ENCODE measurements at places on chromosomes 3 and 15.
A peak's percentile ranks its signal among the peaks of the same experiment; 100 is the strongest.

DNA sequence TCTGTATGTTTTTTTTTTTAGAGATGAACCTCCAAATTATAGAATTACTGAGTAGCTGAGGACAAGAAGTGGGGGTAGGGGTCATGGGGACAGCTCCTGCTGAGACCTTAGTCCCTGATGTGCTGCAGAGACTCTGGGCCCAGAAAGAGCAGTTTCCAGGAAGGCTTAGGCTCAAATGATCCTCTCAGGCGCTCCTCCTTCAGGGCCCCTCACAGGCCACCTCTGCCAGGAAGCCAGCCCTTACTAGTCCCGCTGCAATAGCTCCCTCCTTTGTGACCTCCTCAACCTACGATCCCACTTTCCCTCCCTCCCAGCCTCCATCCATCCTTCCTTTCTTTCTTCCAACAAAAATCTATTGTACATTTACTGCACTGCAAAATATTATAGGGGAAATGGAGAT, 24.6 kb downstream of the SLC28A1 start:
- no peak for DNase-seq

GRCh38 chr3:19967812-19968211, 20.9 kb downstream of the RAB5A start:
- no peak for DNase-seq

DNA sequence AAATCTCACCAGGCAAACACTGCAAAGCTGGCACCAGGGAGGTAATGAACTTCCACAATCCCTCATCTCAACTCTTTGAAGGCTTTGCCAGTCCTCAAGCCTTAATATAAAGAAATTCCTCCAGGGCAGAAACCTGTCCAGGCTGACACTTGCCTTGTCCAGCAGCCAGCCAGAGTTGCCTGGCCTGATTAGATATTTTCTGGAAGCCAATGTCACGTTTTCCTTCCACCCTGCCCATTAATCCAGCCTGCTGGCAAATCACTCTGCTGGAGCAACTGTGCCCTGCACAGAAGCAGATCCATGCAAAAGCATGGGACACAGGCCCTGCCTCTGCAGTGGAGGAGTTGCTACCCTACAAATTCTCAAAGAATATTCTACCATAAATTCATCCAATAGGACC, 56.5 kb downstream of the HEG1 start:
- DNase-seq: no peak

DNA sequence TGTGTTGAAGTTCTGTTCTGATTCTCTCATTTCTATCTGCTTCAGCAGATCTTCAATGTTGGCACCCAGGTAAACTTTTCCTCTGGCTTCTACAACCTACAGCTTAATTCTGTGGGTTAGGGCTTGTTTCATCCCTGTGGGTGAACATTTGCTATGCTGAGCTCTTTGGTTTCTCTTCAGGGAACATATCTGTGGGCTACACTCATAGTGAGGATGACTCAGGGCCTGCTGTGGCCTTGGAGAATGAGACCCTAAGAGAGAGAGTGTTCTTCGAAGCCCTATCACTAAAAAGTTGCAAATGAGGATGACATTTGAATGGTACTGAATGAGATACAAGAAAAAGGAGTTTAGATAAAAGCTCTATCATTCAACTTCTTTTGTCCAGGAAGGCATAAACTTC, 346.2 kb upstream of the CBLB start:
- DNase-seq: no peak

DNA sequence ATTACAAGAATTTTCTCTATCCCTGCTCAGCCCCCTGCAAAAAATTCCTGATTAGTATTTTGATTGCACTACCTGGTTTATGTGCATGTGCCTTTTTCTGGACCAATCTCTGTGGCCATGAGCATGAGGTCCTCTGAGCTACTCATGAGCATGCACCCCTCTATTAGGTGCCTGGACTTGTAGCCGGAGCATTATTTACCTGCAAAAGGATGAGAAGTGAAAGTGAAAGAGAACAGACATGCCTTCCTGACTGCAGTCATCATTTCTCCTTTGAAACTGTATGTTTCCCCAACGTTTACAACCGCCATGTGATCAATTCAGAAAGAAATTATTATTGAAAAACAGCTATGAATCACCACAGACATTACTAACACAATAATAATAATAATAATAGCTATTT, 1008.8 kb downstream of the ROBO2 start:
- DNase-seq: no peak

GRCh38 chr3:170749765-170750477, 120.1 kb downstream of the RPL22L1 start:
- DNase-seq: no peak

- no peak for DNase-seq
Measured at GRCh38 chr3:9311228-9311627, 51.6 kb upstream of the THUMPD3 start.

DNA sequence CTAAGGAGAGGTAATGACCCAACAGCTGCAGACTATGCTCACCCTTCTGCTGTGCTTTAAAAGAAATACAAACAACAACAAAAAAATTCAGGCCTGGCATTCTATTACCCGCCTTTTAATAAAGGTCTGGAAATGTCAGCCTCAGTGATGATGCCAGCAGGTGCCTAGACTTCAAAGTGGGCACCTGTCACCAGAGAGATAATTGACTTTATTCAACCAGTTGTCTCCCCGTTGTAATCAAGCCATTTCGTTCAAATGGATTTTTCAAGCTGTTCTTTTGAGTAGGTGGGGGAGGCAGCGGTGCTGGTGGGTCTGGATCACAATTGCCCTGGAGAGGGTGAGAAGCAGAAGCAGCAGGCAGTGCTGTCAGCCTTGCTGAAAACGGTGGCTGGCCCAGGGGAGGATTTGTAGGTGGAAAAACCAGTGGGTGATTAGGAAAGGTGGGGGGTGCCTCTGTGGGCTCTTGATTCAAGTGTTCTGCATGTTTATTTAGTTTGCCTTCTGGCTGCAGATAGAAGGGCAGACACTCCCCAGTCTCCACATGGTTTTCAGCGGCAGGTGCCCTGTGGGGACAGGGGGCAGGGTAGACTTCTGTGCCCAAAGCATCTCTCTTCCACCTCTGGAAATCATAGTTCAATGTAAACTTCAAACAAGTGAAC, 300.2 kb upstream of the SLCO3A1 start:
- no peak for DNase-seq

GRCh38 chr15:37773111-37773860, 161.2 kb upstream of the TMCO5A start:
- no peak for DNase-seq

GRCh38 chr3:142987080-142987700, 14.2 kb upstream of the U2SURP start:
- DNase-seq: no peak

GRCh38 chr3:149174901-149175300, 45.5 kb downstream of the HPS3 start:
- DNase-seq: no peak

- DNase-seq: peak; percentile 25
Measured at GRCh38 chr15:68791431-68792283, 29.0 kb downstream of the ANP32A start.

GRCh38 chr3:82001276-82001923, 240.0 kb upstream of the GBE1 start:
- no peak for DNase-seq

- DNase-seq: no peak
Measured at GRCh38 chr15:64373360-64373759, 7.9 kb downstream of the PCLAF start.

DNA sequence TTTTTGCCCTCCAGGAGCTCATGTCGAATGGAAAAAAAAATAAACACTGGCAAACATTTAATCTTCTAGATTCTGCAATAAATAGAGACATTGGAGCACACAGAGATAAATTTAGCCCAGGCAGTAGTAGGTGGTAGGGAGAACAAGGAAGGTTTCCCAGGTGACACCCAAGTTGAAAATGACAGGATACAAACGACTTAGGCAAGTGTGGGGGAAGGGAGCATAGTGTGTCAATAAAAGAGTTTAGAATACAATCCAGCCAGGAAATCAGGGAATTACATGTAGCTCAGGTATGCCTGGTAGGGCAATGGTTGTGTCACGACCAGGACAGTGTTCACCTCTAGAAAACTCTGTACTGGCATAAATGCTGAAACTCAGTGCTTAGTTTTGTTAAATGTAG, 364.6 kb upstream of the AGTR1 start:
- no peak for DNase-seq

DNA sequence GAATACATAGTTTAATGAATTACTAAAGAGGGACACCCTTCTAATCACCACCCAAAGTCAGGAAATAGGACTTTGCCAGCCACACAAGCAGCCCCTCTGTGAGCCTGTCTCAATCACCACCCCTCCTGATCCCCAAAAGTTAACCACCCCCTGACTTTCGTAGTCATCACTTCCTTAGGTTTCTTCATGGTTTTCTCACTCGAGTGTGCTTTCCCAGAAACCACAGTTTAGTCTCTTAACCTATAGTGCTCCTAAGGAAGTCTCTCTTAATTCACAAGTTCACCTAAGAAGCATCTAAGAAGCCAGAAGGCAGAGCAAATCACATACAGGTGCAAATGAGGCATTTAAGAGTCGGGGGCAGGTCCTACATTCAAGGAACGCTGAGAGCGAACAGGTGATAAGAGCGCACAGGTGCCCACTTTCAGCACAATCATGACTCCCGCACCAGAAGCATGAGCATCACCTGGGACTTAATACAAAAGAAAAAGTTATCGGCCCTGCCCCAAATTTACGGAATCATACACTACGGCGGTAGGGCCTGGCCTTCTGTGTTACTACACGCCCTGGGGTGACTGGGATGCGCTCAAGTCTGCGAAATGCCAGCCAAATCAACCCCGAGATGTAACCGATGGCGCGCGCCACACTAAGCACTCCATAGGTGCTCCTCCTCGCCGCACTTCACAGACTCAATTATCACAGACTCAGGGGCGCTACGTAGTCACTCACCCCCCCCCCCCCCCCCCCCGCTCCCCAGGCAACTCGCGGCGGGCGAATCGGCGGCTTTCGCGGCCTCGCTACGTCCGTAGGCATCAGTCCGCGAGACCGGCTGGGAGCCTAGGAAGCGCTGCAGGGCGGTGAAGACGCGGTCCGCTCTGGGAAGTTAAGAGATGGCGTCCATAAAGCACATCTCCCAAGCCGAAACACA, 815 bp downstream of the ULK4 start:
- DNase-seq: peak; percentile 9

GRCh38 chr3:54619531-54619930, 308.3 kb downstream of the LRTM1 start:
- DNase-seq: no peak

DNA sequence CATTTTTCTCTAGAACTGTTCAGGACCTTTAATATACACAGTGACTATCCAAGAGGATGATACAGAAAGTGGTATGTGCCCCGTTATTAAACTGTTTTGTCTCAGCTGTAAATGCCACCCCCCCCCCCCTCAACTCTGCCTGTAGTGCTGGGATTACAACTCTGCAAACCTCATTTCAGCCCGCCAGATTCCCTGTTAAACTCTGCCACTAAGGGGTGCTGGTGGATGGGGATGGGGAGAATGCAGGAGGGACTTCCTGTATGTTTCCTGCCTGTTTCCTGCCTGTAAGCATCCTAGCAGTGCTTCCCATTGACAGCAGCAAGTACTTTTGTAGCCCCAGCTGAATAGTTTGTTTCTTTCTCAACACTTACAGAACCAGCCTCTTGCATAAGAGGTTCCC, 301.7 kb upstream of the RORA start:
- DNase-seq: no peak

- no peak for DNase-seq
Measured at GRCh38 chr3:74614107-74614967, at the start of gene CNTN3. Gene CNTN3 (minus strand): TSS chr3:74614659. CDS start chr3:74521112, 93,547 bp downstream.

- DNase-seq: no peak
Measured at GRCh38 chr3:8500319-8500988, 1.2 kb upstream of the LMCD1 start.

- DNase-seq: no peak
Measured at GRCh38 chr15:57916695-57917094, 148.8 kb downstream of the ALDH1A2 start.

DNA sequence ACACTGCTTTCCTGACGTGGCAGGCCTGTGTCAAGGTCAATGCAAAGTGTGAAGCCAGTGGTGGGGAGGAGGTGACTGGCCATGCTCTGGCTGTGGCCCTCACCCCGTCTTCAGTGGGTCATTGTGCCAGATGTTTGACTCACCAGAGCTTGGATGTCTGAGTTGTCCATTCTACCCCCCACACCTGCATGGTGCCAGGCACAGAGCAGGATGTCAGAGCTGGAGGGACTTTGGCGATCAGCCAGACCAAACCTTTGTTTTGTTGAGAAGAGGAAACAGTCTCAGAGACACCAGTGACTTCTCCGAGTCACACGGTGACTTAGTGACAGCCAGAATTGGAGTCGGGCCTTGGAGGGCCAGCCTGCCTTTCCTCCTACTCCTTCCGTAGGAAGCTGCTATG, 49.5 kb downstream of the SMAD6 start:
- no peak for DNase-seq

- DNase-seq: no peak
Measured at GRCh38 chr3:2921903-2922302, 188.3 kb downstream of the IL5RA start.

DNA sequence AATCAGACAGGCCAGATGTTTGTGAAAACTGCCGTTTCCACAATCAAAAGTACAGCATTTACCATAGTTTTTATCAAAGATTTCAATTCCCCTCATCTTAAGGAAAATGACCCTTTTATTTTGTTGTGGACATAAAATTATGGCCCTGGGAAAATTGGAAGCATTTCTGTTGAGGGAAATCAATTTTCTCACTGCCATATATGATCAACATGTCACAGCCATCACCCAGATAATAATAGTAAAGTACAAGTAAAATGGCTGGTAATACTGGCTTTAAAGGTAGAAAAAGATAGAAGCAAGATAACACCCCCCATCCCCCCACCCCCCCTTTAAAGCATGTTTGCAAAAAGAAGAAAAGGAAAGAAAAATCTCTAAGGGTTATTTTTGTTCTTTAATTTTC, 311.7 kb downstream of the WDR72 start:
- DNase-seq: no peak

GRCh38 chr15:101618076-101618475, 34.1 kb downstream of the TM2D3 start:
- no peak for DNase-seq

- no peak for DNase-seq
Measured at GRCh38 chr3:99286266-99286845, 352.0 kb upstream of the COL8A1 start.

DNA sequence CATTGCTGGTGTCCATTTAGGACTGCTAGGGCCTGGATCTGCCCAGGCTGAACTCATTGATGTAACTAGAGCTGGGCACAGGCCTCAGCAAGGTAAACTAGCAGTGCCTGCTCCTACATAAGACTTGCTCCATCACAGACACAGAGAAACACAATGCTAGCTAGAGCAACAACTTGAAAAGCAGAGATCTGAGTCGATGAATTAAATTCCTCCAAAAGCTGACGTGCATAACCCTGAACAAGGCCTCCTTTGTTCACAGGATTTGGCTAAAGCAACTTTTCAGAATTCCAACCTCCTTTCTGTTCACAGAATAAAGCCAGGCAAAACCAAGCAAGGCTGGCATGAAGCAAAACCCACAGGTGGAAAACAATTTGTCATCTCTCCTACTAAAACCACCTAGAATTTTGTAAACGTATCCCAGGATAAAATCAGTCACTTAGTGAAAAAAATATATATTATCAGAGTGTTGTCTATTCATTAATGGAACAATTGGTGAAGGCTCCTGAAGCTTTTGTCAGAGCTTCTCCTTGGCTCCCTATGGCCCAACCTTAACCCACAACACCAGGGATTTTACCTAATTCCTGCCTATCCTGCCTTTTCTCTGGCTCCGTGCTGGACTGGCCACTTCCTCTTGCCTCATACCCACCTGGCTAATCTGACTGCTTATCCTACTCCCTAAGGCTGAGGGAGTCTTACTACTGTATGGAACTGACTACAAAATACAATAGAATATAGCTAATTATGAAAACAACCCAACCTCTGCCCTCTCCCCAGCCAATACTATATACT, 39.9 kb downstream of the PLCH1 start:
- DNase-seq: no peak

GRCh38 chr3:77536038-77536775, 496.3 kb downstream of the ROBO2 start:
- no peak for DNase-seq

All from GM18507 (cell line).